Activated B cell treated with CpG ODN at 0.5 μM for 24 hours (primary cell): ENCODE measurements at places on chromosomes 2 and 18. TPM values are rescaled to one million over a fixed set of nuclear protein-coding genes. Genes with fewer than 3 reads are reported as not detected.

DNA sequence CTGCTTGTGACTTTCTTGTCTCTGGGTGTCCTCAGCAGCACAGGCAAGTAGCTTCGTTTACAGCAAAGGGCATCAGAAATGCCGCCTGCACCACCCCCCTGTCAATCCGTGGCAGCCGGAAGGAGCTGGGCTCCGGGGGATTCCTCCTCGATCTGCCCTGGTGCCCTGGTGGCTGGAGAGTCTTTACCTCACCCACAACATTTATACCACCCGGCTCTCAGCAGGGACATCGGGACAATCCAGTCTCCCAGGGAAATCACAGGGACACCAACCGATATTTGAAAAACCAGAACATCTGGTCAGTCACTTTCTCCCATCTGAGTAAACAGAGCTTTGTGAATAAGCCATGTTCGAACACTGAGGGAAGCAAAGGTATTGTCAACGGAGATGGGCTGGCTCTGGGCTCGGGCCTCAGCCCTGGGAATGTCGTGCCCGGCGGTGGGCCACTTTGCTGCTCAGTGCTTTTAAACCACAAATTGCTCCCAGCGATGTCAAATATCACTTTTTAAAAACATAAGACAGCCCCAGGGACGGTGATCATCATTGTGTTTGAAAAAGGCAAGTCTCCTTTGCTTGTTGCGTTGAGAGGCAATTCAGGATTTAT lies 210.0 kb upstream of the SALL3 start:
- no peak for DNase-seq

DNA sequence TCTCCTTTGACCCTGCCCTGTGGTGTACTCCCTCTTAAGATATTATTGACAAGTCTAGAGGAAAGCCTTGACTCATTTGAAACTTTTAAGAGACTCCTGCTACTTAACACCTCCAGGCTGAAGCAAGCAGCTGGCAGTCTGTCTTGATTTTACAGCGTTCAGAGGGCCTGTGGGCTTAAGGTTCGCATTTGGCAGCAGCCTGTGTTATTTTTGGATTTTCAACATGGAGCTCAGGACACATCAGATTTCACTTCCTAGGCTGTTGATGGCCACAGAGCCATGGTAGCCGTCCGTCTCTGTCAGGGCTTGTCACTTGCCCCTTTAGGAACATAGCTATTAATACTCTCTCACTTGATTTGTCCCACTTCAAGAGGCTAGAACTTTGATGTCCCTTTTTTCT lies 73.6 kb downstream of the VWA3B start:
- DNase-seq = no peak

Gene TWIST2
- total RNA-seq = not detected in 2 replicates

Gene AFG3L2
- total RNA-seq = 48.0 and 49.9 TPM in 2 replicates

GRCh38 chr2:113391073-113391472 lies 46.4 kb upstream of the ZNG1B start:
- no peak for DNase-seq

Gene GPAT2
- total RNA-seq = 4.5 and 4.9 TPM in 2 replicates
